RKO (cell line): ENCODE measurements at places on chromosomes 6 and 20.
A peak's percentile ranks its signal among the peaks of the same experiment; 100 is the strongest.

GRCh38 chr6:75526502-75527127 lies 33.0 kb upstream of the FILIP1 start:
- DNase-seq = peak; percentile 73

- DNase-seq = no peak
Measured at GRCh38 chr6:163719028-163719742, 304.7 kb downstream of the QKI start.

DNA sequence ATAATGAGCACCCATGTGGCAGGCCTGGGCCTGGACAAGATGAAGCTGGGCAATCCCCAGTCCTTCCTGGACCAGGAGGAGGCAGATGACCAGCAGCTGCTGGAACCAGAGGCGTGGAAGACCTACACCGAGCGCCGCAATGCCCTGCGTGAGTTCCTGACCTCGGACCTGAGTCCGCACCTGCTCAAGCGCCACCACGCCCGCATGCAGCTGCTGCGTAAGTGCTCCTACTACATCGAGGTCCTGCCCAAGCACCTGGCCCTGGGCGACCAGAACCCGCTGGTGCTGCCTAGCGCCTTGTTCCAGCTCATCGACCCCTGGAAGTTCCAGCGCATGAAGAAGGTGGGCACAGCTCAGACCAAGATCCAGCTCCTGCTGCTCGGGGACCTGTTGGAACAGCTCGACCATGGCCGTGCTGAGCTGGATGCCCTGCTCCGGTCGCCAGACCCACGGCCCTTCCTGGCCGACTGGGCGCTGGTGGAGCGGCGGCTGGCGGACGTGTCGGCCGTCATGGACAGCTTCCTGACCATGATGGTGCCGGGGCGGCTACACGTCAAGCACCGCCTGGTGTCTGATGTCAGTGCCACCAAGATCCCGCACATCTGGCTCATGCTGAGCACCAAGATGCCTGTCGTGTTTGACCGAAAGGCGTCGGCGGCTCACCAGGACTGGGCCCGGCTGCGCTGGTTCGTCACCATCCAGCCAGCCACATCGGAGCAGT lies 1.9 kb downstream of the FNDC11 start:
- DNase-seq = no peak

- DNase-seq = peak; percentile 14
Measured at GRCh38 chr20:17497821-17498580, 33.2 kb downstream of the BFSP1 start.

DNA sequence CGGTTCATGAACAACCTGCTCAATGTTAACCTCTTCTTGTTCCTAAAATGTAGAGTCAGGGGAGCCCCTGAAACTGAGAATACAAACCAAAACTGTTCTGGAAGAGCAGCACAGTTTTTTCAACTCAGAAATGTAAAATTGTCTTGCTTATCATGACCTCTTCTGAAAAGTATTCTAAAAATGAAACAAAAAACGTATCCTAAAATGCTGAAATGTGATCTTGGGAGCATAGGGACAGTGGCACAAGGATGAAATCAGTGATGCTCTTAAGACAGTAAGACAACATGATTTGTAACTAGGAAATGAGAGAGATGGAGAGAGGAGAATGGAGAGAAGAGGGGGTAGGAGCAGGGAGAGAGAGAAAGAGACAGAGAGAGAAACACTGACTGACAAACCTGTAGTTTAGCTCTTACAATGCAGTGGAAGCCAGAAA lies 27.5 kb downstream of the NCOA7 start:
- DNase-seq = no peak

GRCh38 chr20:62900692-62901584 lies 25.4 kb downstream of the DIDO1 start:
- DNase-seq = peak; percentile 38

DNA sequence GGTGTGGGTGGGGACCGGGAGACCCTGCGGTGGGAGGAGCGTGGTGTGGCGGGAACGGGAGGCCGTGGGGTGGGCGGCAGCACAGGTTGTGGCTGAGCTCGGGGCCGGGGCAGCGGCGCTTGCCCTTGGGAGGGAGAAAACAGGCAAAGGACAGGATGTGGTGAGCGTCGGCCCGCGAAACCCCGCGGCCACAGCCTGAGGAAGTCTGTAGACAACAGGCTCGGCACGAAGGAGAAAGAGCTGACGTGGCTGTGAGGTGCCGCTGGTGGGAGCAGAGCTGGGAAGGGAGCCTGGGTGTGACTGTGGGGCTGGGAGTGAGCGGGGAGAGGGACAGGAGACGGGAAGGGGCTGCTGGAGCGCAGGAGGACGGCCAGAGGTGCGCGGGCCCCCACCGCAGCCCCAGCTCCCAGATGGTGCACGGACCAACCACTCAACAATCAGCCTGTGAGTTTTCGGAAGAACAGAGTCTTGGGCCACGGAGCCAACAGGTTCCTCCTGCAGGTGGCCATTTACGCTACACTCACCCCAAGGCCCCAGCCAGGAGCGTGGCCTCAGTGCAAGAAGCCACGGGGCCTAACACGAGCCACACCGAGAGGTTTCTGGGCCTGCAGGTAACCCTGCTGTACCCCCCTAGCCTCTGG lies 202.8 kb downstream of the DLL1 start:
- DNase-seq = no peak

- peak; percentile 86 for DNase-seq
Measured at GRCh38 chr20:4563534-4563933, 158.2 kb upstream of the PRND start.

- no peak for DNase-seq
Measured at GRCh38 chr20:47768016-47768824, 17.1 kb downstream of the SULF2 start.

GRCh38 chr6:124393536-124393935 lies 568.7 kb upstream of the RNF217 start:
- peak; percentile 10 for DNase-seq

GRCh38 chr20:51898788-51899187 lies 96.5 kb upstream of the SALL4 start:
- DNase-seq = no peak

GRCh38 chr20:43525021-43525420 lies 17.5 kb downstream of the L3MBTL1 start:
- no peak for DNase-seq

DNA sequence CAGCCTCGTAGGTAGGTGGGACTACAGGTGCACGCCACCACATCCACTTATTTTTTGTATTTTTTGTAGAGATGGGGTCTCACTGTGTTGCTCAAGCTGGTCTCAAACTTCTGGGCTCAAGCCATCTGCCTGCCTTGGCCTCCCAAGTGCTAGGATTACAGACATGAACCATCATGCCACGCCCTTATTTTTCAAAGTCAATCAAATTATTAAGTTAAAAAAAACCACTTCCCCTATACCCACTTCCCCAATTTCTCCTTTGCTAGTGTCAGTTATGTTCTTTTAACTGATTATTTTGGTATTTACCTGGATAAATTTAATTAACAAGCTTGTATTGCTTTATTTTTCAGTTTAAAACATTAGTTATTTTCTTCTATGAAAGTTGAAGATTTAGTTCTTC lies 49.6 kb downstream of the RIOK1 start:
- DNase-seq = no peak

- no peak for DNase-seq
Measured at GRCh38 chr6:6656287-6656686, 67.8 kb downstream of the LY86 start.
